Mammary epithelial cell (primary cell): ENCODE measurements at places on chromosomes 3 and 15. TPM values are rescaled to one million over a fixed set of nuclear protein-coding genes. Genes with fewer than 3 reads are reported as not detected.
A peak's percentile ranks its signal among the peaks of the same experiment; 100 is the strongest.

GRCh38 chr15:63735449-63735848, 98.3 kb downstream of the HERC1 start:
- DNase-seq = no peak

DNA sequence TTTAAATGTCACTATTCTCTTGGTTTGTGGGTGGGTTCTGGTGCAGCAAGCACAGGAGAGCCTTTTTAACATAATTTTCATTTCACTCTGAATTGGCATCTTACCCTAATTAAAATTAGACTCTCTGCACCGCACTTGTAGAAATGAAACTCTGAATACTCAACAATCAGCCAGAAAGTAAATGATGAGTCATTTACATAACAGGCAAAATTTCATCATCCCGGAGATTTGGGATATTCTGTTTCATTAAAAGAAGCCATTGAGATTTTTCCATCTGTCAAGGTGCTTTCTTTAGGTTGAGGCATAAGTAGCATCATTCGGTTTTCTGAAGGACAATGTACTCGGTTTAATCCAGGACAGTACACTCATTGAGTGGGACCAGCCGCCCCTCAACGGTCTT, 111.0 kb downstream of the RFTN1 start:
- DNase-seq = peak; percentile 77

GRCh38 chr3:25592510-25592968, 72.2 kb downstream of the TOP2B start:
- DNase-seq = peak; percentile 76

DNA sequence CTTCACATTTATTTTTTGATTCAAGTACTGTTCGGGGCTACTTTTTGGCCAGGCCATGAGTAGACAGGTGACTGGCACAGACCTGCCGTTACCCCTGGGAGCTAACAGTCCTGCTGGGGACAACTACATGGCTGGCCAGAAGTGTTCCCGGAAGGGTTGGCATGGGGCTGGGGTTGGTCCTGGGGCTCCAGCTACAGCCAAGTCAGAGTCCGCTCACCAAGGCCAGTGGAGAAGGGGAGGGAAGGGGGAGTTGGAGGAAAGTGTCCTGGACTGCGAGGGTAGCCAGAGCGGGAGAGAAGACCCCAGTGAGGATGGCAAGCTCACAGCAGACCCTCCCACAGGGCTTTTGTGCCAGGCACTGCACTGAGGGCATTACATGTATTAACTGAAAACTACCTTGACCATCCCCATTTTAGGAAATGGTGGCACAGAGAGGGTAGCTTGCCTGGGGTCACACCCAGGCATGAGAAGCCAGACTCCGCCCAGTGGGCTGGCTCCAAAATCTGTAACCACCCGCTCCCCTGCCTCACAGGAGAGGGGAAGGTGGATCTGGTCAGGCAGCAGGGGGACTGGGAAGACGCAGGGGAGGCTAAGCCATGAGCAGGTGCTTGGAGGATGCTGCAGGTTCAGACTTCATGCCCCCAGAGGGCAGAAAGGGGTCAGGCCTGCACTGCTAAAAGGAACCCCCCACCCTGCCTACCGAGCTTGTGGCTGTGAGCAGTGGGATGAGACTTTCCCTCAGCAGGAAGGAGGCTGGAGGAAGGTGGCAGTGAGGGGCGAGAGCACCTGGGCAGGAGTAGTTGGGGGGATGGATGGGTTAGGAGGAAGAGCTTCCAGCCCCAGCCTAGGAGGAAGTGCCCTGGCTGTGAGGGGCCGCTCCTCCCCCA, 38.3 kb upstream of the ESYT3 start:
- DNase-seq = no peak

DNA sequence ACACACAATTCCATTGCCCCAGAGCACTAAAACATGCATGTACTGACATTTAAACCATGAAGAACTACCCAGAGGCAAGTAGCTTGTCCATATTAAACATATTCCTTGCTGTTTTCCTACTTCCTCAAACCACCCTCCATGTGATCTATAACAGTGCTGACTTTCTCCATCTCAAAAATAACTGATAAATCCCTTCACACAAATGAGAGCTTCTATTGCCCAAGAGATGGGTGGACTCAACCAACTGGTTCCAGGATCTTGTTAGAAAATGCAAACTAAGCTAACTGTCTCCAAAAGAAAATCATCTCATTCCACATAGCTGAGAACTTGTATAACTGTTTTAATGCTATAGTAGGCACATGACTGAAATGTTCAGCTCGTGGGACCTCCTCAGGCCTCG, 29.6 kb downstream of the DCLK3 start:
- no peak for DNase-seq

GRCh38 chr15:70530906-70531305, 232.5 kb downstream of the UACA start:
- DNase-seq = no peak

DNA sequence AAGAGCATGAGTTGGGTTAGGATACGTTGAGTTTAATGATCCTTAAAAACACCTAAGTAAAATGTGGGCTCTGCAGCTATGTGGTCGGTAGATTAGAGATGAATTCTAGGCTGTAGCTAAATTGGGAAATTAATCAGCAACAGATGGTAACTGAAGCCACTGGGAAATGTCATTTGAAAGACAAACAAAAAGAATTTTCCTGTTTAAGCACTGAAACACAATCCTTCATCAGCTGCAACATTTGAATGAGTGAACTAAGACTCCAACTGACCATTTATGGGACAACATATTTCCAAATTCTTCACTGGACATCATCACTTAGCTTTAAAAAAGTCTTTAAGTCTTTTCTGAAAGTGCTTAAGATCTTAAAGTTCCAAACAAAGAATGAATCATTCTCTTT, 226.9 kb downstream of the ZNF385D start:
- no peak for DNase-seq

DNA sequence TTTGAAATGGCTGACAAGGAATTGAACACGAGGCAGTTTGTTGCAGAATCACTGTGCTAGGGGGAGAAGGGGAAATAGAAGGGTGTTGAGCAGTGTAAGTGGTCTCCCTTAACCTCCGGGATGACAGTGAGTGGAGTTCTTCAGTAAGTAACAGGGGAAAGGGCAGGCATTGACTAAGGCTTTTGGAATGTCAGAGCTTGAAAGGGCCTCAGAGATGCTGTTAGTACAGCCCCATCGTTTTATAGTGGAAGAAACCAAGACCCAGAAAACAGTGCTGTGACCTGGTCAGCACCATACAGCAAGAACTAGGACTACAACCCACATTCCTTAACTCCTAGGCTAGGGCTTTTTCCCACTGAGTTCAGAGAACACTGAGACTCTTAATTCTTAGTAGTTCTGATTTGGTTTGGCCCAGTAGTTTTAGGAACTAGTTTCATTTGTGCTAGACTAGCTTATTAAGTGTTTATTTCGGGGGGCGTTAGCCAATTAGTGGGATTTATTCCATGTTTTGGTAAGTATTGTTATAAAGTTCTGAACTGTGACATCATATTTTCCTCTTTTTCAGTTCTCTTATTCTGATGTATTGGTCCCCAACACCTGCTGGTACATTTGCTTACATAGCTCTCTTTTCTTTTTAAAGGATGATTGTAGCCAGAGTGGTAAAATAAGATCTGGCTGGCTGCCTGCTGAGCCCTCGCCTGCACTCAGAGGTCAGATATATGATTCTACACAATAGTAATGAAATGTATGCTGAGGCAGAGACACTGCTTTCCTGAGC, 34.2 kb downstream of the RAB11A start:
- DNase-seq = no peak

GRCh38 chr3:32975891-32976595, 24.6 kb downstream of the CCR4 start:
- no peak for DNase-seq

GRCh38 chr3:182717216-182717615, 76.1 kb upstream of the ATP11B start:
- DNase-seq = peak; percentile 14

DNA sequence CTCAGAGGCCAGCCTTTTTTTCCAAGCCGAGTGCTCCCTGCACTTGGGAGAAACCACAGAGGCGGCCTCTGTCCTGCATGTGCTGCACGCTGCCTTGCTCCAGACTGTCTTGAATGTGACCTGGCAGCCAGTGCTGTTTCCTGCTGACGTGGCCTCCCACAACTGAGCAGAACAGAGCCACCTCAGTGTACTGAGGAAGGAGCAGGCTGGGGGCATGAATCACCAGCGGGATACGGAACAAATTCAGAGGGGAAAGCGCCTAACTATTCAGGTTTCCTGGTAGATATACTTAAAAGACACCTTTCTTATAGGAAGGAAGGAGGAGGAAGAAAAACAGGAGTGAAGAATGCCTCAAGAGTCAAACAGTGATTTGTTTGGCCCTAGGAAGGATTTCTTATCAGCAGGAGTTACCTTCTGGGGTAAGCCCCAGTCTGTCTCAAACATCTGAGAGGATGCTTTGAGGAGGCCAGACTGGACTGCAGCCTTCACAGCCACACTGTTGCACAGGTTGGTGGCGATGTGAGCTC, 114.0 kb downstream of the FNDC3B start:
- peak; percentile 97 for DNase-seq

DNA sequence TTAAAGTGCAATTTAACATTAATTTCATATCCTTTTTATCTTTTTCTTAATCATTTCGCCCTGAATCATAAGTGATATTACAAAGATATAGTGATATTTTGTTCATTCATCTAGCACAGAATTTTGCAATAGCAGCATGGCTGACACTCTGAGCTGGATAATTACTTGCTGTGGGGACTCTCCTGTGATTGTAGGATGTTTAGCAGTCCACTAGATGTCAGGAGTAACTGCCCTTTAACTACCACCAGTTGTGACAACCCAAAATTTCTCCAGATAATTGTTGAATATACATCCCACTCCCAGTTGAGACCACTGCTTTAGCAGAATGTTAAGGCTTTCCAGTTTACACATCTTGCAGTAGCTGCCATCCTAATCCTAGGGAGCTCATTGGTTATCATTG, 196.8 kb upstream of the MBNL1 start:
- peak; percentile 45 for DNase-seq

DNA sequence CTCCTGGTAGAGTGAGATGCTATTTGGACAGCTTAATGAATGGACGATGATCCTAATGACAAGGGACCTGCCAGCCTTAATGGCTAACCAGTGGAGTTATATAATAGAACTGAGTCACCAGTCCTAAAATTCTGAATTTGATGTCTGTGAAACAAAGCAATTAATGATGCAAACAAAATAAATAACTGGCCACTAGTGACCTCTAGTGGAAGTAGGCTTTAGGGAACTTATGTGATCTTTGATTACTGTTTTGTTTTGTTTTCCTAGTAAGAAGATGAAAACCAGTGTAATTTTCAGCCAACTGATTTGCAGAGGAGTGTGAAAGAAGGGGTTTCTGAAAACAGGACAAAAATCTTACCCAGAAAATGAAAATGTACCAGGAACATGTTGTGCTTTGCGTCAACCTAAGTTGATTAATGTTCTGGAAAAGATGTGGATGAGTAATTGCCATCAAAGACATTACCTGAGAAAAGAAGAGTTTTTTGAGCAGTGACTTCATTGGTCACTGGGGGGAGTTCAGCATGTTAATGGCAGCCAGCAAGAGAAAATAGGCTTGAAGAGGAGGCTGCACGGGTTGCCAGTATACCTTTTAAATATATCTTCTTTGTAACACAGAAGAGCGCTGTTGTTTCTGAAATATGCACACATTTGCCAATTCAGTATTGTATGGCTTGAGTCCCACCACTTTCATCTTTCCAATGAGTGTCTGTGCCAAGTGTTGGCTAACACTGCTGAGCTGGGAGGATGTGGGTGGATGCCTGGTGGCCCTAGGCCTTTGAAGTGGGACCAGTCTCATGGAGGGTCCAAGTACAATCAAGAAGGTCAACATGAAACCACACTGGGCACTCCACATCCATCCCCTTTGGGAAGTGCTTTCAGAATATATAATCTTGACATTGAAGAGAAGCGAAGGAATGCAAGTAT, 9.3 kb downstream of the VEPH1 start:
- DNase-seq = peak; percentile 30

The ASTE1 gene
- 3.1 and 4.4 TPM in 2 replicates for total RNA-seq

The SEMA3B gene
- total RNA-seq = 15.5 and 23.9 TPM in 2 replicates

The RPUSD2 gene
- total RNA-seq = 13.8 TPM

The TMEM207 gene
- not detected for total RNA-seq

The RAD51 gene
- 1.5 TPM for total RNA-seq
